ENCODE measurements at places on chromosomes 11 and 22. TPM values are rescaled to one million over a fixed set of nuclear protein-coding genes. Genes with fewer than 3 reads are reported as not detected.

- no peak overlapping the region for H3K27ac ChIP-seq
- no peak for DNase-seq
- peaks cover 21% of the 10 kb centered on the region for H3K27me3 ChIP-seq
- no peak overlapping the region for H3K4me3 ChIP-seq
- no peaks in the 10 kb centered on the region for H3K36me3 ChIP-seq
These were observed 43.8 kb upstream of the FGF3 start for GRCh38 chr11:69862797-69863543.

GRCh38 chr22:45583504-45583903, 80.8 kb downstream of the FBLN1 start:
- DNase-seq = peak; percentile 36
- H3K27ac ChIP-seq = peak overlapping the region; percentile 37
- peaks cover 12% of the 10 kb centered on the region for H3K4me1 ChIP-seq
- H3K4me3 ChIP-seq = no peak overlapping the region

DNA sequence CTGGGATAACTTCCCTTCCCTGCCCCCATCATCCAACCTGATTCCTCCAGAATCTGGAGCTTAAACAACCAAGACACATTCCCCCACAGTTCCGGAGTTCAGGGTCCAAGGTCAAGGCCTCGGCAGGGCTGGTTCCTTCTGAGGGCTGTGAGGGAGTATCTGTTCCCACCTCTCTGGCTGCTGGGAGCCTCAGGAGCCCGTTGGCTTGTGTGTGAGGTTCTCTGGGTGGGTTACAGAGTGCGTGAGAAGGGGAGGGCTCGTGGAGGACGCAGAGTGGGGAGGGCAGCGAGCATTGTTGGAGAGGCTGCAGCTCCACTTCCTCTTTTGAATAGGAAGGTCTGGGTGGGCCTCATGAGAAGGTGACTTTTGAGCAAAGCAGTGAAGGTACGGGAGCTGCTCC, 8.5 kb downstream of the SERHL2 start:
- DNase-seq = no peak
- no peaks in the 10 kb centered on the region for H3K36me3 ChIP-seq
- no peak overlapping the region for H3K4me3 ChIP-seq
- no peaks in the 10 kb centered on the region for H3K27me3 ChIP-seq
- H3K4me1 ChIP-seq = peaks cover 12% of the 10 kb centered on the region

DNA sequence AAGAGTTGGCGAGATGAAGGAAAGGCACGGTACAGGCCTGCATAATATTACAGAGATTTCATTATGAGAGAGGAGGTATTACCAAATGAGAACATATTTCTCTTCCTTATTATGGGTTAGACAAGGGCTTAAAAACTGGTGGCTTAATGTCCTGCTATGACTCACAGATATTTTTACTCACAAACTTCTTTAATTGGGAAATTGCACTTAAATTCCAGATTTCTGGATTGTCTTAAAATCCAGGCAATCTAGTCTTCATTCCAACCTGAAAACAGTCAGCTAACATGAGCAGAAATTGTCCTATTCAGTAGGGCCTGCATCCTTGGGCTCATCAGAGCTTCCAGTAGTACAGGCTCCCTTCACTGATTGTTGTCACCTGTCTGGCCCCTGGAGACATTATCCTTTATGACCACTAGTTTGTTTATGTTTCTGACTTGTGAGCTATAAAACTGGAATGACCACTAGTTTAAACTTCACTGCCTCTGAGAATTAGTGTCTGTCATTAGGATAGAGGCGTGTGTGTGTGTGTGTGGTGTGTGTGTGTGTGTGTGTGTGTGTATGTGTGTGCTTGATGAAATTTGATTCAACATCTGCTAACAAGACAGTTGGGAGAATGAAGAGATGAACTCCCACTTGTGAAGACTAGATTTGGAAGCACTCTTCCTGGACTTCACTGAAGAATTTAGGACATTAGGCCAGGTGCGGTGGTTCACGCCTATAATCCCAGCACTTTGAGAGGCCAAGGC, 25.1 kb downstream of the DBX1 start:
- H3K36me3 ChIP-seq = no peaks in the 10 kb centered on the region
- DNase-seq = no peak
- H3K27ac ChIP-seq = no peak overlapping the region
- peaks cover 53% of the 10 kb centered on the region for H3K27me3 ChIP-seq
- no peak overlapping the region for H3K4me3 ChIP-seq

GRCh38 chr11:65471447-65471891, 27.4 kb upstream of the MALAT1 start:
- H3K4me1 ChIP-seq = peaks cover 36% of the 10 kb centered on the region
- no peak for DNase-seq
- H3K4me3 ChIP-seq = peak overlapping the region; percentile 59
- peak overlapping the region; percentile 99 for H3K27ac ChIP-seq
- no peaks in the 10 kb centered on the region for H3K36me3 ChIP-seq

- peaks cover 6% of the 10 kb centered on the region for H3K36me3 ChIP-seq
- peaks cover 36% of the 10 kb centered on the region for H3K4me1 ChIP-seq
- H3K27ac ChIP-seq = no peak overlapping the region
- no peaks in the 10 kb centered on the region for H3K27me3 ChIP-seq
These were observed 2.0 kb upstream of the NARS2 start for GRCh38 chr11:78576549-78577097.

The ZDHHC24 gene
- 29.3 TPM for total RNA-seq

The HPX gene
- total RNA-seq = 1.7 TPM

The CYP2D6 gene
- 9.6 TPM for total RNA-seq

The OR10G6 gene
- total RNA-seq = not detected
